ENCODE measurements at places on chromosomes 12 and 14. TPM values are rescaled to one million over a fixed set of nuclear protein-coding genes. Genes with fewer than 3 reads are reported as not detected.

DNA sequence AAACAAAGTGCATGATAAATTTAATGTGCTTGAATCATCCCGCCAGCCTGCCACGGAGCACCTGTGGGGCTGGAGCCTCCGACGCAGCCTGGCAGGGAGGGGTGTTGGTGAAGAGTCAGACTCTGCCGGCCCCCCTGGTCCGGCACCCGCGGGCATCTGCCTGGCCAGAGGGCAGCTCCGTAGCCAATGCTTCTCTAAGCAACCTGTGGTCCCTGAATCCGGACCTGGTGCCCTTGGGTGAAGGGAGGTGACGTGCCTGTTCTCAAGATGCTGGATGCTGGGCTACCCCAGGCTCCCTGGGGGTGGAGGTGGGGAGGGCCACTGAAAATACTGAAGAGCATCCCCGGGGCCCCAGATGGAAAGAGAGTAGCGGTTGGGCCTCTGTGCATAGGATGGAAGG is 158.6 kb upstream of the C14orf180 start:
- H3K4me3 ChIP-seq: no peak overlapping the region
- DNase-seq: no peak
- no peaks in the 10 kb centered on the region for H3K36me3 ChIP-seq
- no peak overlapping the region for H3K27ac ChIP-seq
- H3K27me3 ChIP-seq: no peaks in the 10 kb centered on the region
- H3K4me1 ChIP-seq: peaks cover 12% of the 10 kb centered on the region

- H3K4me1 ChIP-seq: peaks cover 2% of the 10 kb centered on the region
- no peaks in the 10 kb centered on the region for H3K36me3 ChIP-seq
- H3K4me3 ChIP-seq: no peak overlapping the region
- H3K27me3 ChIP-seq: no peaks in the 10 kb centered on the region
- no peak overlapping the region for H3K27ac ChIP-seq
Observed at GRCh38 chr12:75813072-75813471, 218.5 kb downstream of the PHLDA1 start.

DNA sequence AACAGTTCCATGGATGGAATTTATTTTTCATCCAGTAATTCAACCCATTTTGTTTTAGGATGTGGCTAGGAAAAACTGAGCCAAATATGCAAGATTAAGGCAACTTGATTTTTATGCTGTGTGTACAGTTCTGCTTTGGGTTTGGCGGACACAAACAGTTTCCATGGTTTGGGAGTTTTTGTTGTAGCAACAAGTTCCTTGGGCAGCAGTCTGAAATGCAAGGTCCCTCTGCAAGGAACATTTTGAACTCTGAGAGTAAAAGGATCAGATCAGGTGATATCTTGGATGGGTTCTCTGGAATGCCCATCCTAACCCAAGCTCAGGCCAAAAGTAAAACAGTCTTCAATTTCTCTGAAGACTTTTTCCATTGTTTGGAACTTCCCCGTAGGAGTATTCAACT is 161.2 kb downstream of the TMX1 start:
- no peak overlapping the region for H3K27ac ChIP-seq
- peaks cover 8% of the 10 kb centered on the region for H3K4me1 ChIP-seq
- no peak overlapping the region for H3K4me3 ChIP-seq
- no peaks in the 10 kb centered on the region for H3K36me3 ChIP-seq
- H3K27me3 ChIP-seq: no peaks in the 10 kb centered on the region

Gene JPH4
- polyA plus RNA-seq: 22.1 TPM

Gene ARHGEF40
- polyA plus RNA-seq: 34.3 TPM

DNA sequence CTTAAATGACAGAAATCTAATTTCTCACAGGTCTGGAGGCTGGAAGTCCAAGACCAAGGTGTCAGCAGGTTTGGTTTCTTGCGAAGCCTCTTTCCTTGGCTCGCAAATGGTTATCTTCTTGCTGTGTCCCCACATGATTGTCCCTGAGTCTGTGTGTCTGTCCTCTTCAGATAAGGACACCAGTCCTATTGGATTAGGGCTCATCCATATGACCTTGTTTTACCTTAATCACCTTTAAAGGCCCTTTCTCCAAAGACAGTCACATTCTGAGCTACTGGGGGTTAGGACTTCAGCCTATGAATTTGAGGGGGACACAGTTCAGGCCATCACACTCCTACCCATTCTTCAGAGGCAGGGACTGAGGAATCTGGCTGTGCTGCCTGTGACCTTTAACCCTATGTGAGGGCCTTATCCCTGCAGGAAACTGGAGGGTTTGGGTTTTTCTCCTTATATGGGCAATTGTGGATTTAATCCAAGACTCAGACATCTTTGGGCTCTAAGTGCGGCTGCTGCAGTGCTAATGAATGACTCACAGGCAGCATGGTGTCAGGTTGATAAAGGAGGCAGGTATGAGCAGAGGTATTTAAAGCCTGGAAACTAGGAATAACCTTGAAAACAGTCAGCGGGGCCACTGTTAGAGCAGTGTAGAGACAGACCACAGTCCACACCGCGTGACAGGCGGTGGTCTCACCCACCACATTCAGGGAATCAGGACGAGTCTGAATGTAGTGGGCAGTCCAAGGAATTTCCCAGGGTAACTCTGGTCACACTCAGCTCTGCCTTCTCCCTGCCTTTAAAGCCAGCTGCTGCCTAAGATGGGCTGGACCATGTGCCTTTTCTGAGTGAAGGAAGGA is 10.2 kb downstream of the TPCN1 start:
- H3K27ac ChIP-seq: no peak overlapping the region
- no peaks in the 10 kb centered on the region for H3K27me3 ChIP-seq
- no peaks in the 10 kb centered on the region for H3K36me3 ChIP-seq
- H3K4me1 ChIP-seq: peaks cover 8% of the 10 kb centered on the region

GRCh38 chr14:105290621-105291346 is 10.0 kb downstream of the BRF1 start:
- no peak overlapping the region for H3K4me3 ChIP-seq
- no peak overlapping the region for H3K27ac ChIP-seq
- no peak for DNase-seq
- H3K27me3 ChIP-seq: no peaks in the 10 kb centered on the region
- H3K4me1 ChIP-seq: peaks cover 10% of the 10 kb centered on the region

DNA sequence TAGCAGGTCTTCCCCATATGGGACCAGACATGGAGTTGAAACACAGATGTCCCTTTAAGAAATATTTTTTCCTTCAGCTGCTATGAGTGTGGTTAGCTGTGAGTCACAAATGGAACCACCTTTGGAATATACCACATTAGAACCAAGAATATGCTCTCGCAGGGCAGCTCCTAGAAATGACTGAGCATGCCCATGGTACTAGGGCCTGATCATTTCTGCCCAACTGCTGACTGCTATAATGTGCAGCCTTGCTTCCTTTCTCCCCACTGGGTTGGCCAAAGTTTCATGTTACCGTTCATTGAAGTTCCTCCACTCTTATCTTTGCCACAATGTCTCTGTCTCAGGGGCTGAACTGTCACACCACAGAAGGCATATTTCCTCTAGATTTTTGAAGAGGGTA is 1074.6 kb downstream of the FLRT2 start:
- no peaks in the 10 kb centered on the region for H3K27me3 ChIP-seq
- no peaks in the 10 kb centered on the region for H3K4me1 ChIP-seq
- H3K36me3 ChIP-seq: no peaks in the 10 kb centered on the region
- no peak for DNase-seq

- no peak overlapping the region for H3K4me3 ChIP-seq
- peaks cover 2% of the 10 kb centered on the region for H3K4me1 ChIP-seq
- no peak overlapping the region for H3K27ac ChIP-seq
Observed at GRCh38 chr12:101552277-101552676, 42.5 kb upstream of the MYBPC1 start.

DNA sequence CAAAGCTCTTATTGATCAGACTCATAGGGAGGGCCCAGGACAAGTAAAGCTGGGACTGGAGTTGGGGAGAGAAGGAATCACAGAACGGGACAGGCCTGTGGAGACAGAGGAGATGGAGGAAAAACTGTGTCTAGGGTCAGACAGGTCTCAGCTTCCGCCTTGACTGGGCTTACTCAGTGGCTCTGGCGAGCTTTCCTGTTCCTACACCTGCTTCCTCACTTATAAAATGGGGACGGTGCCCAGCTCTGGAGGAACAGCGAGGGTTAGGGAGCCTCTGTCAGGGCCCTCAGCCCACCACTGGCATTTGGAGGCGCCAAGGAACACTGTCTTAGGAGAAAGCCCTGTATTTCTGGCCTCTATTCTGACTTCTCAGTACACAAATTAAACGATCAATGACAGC is 34.7 kb downstream of the SETD3 start:
- DNase-seq: no peak
- no peak overlapping the region for H3K27ac ChIP-seq
- no peaks in the 10 kb centered on the region for H3K36me3 ChIP-seq
- H3K4me1 ChIP-seq: no peaks in the 10 kb centered on the region

DNA sequence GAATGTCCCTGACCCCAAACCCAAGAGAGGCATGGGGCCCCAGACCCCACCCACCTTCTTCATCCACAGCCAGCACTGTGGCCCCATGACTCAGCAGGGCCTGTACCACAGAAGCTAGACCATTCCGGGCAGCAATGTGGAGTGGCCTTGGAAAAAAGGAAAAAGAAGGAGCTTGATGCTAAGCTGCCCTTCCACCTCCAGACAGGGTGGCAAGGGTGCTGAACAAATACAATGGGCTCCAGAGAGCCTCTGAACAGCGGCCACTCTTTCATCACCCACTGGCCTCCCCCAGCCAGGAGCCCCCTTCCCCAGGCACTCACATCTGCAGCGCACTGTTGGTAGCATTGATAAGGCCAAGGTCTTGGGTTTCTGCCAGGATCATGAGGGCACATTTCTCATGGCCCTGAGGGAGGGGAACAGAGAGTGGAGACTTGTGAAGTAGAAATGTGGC is 13.9 kb downstream of the SLC39A5 start:
- peak overlapping the region; percentile 24 for H3K27ac ChIP-seq
- H3K27me3 ChIP-seq: no peaks in the 10 kb centered on the region
- H3K4me1 ChIP-seq: no peaks in the 10 kb centered on the region
- H3K4me3 ChIP-seq: no peak overlapping the region

DNA sequence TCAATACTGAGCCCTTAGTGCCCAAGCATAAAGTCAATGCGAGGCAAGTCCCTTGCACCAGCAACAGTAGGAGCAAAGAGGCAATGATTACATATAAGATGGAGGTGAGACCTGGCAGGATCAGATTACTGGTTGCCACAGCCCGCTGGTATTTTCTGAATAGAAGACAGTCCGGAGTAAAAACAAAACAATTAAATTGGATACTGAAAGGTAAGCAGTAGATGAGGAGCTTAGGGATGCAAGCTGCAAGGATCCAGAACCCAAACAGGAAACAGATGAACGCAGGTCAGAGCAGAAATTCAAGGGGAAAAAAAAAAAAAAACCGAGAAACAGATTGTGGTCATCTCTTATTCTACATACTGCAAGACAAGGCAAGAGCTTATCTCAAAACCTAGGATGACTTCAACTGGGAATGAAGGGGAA is 119.6 kb downstream of the MED13L start:
- no peak overlapping the region for H3K4me3 ChIP-seq
- no peaks in the 10 kb centered on the region for H3K27me3 ChIP-seq
- no peak overlapping the region for H3K27ac ChIP-seq
- peaks cover 7% of the 10 kb centered on the region for H3K4me1 ChIP-seq
- no peaks in the 10 kb centered on the region for H3K36me3 ChIP-seq
- DNase-seq: no peak

All from ovary (tissue), 10 donors.